HFFc6 (cell line): ENCODE measurements at places on chromosomes 4 and X. TPM values are rescaled to one million over a fixed set of nuclear protein-coding genes. Genes with fewer than 3 reads are reported as not detected.

DNA sequence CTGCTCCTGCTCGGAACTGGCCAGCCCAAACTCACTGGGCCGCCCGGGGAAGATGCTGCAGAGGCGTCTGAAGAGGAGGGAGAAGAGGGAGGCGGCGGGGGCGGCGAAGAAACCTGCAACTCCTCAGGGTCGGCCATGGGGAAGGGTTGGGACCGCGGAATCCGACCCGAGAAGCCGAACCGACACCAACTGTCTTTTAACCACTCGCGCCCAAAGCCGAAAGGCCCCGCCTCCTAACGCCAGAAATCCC lies at the start of gene C4orf46:
Gene C4orf46, minus strand, starts transcription at position 223 of the 250 bp plus-strand sequence. Its CDS starts 86 bp downstream, at position 137.
- peak within 1 kb of the TSS; percentile 93 for H3K27ac ChIP-seq
- H3K27me3 ChIP-seq, result peaks cover 5% of the 10 kb centered on the region; the same call in 1 of the 2 replicates
- peaks cover 22% of the 10 kb centered on the region for H3K4me1 ChIP-seq
- peaks cover 4% of the 10 kb centered on the region for H3K36me3 ChIP-seq
- DNase-seq, result no peak

DNA sequence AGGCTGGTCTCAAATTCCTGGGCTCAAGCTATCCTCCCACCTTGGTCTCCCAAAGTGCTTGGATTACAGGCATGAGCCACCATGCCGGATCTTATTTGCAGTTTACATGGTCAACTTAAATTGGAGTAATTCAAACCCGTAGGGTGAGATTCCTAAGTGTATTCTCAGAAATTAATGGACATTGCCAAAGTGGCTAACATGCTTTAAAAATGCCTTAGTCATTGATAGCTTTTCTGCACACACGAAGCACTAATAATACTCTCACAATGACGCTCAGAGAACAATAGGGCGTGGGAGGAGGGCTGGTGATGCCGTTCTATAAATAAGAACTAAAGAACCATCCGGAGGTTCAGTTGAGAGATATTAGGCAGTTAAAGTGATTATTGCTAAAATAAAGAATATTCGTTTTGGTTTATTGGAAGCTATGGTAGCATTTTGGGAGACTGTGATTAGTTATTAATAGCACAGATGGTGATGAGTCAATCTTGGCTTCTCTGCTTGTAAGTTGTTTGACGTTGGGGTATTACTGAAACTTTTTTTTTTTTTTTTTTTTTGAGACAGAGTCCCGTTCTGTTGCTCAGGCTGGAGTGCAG lies 79.1 kb downstream of the TRAPPC11 start:
- no peaks in the 10 kb centered on the region for H3K36me3 ChIP-seq
- no peak overlapping the region for H3K4me3 ChIP-seq
- no peak overlapping the region for H3K27ac ChIP-seq
- H3K4me1 ChIP-seq, result peaks cover 7% of the 10 kb centered on the region; the same call in 1 of the 2 replicates
- DNase-seq, result no peak
- peaks cover 5% of the 10 kb centered on the region; the same call in 1 of the 2 replicates for H3K27me3 ChIP-seq

Gene TMPRSS11B
- total RNA-seq, result not detected in 3 replicates

Gene TEX13C
- not detected in 2 replicates for total RNA-seq

- no peak overlapping the region for H3K27ac ChIP-seq
- no peaks in the 10 kb centered on the region; the same call in 1 of the 2 replicates for H3K27me3 ChIP-seq
- no peak for DNase-seq
- no peaks in the 10 kb centered on the region for H3K4me1 ChIP-seq
- H3K36me3 ChIP-seq, result no peaks in the 10 kb centered on the region
Observed at GRCh38 chrX:23035493-23035892, 35.7 kb downstream of the DDX53 start.

DNA sequence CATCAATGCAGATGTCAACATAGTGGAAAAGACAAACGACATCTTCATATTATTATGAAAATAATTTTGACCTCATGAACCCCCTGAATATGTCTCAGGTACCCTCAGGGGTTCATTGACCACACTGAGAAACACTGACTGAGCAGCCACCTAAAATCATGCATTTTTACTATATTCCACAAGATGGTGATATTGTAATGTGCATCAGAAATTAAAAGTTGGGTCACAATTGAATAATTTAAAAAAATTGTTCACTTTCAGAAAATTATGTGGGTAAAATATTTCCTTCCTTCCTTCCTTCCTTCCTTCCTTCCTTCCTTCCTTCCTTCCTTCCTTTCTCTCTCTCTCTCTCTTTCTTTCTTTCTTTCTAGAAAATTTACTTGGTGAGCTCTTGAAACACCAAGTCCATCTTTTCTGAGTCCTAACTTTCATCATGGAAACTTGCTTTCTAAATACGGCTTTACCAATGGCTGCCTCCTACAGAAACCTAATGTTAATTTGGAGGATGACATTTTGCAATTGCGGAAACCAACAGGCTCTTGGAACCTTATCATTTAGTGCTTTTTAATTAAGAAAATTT lies 103.6 kb downstream of the RTL3 start:
- H3K27ac ChIP-seq, result no peak overlapping the region
- H3K4me1 ChIP-seq, result no peaks in the 10 kb centered on the region
- H3K4me3 ChIP-seq, result no peak overlapping the region
- DNase-seq, result no peak

Gene RWDD4
- total RNA-seq, result 24.3 to 30.9 TPM (median 28.0 TPM) in 3 replicates

- peaks cover 10% of the 10 kb centered on the region for H3K27me3 ChIP-seq
- H3K4me3 ChIP-seq, result no peak overlapping the region
- H3K36me3 ChIP-seq, result peaks cover 10% of the 10 kb centered on the region; the same call in 1 of the 2 replicates
- DNase-seq, result no peak
Observed at GRCh38 chr4:184750926-184751584, 17.2 kb upstream of the CENPU start.

DNA sequence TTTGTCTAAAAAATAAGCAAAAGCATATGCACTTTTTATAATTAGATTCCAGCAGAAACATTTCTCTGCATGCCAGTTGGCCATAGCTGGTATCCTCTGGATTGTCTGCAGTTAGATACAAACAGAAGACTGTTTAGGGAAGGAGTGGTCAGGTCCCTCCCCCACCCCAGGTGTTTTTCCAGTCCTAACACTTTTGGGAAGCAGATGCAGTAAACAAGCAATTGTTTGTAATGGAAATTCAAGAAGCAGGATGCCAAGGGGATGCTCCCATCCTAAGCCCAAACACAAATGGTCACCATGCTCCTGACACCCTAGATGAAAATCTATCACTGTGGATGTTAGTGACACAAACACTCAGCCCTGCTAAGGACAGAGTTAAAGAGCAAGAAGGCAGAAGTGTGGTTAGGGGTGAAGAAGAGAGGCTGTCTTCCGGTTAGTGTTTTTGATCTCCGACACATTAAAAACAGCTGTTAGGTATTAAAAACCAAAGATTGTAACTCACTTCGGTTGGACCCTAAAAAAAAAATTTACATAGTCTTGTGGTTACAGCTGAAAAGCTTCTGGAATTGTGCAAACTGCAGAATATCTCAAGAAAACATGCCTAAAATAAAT lies 7.9 kb downstream of the LEF1 start:
- no peak for DNase-seq
- H3K4me1 ChIP-seq, result no peaks in the 10 kb centered on the region
- H3K4me3 ChIP-seq, result no peak overlapping the region
- H3K36me3 ChIP-seq, result no peaks in the 10 kb centered on the region

DNA sequence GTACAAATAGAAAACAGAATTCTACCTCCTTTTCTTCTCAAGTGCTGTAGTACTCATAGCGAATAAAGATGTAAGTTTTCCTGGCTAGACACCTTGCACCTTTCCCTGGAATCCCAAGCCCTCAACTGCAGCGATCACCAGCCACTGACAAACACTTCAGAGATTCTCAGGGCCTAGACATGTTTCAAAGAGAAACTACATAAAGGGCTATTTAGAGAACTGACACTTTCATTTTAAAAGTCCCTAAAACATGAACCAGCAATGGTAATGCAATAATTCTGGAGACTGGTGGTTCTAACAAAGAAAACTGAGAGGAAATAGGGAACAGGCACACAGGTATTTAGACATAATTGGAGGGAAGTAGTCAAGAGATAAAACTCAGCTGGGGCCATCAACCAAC lies 35.7 kb downstream of the FANCB start:
- no peak overlapping the region for H3K4me3 ChIP-seq
- peaks cover 26% of the 10 kb centered on the region for H3K36me3 ChIP-seq
- H3K4me1 ChIP-seq, result peaks cover 47% of the 10 kb centered on the region
- no peaks in the 10 kb centered on the region; the same call in 1 of the 2 replicates for H3K27me3 ChIP-seq
- DNase-seq, result no peak

DNA sequence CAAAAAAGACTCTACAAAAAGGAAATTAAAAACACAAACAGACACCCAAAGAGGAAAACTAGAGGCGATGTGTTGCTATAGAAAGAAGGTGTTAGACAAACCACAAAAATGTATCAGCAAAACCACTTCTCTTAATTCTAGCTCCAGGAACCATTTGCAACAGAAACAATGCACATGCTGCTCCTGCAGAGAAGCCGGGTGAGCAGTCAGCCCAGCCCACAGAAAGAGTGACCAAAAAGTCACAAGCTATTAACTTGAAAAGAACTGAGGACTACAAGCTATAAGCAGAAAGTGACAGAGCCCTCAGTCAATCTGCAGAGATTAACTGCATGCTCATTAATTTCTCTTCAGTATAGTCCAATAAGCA lies 96.2 kb upstream of the KLHL13 start:
- H3K27ac ChIP-seq, result no peak overlapping the region
- H3K36me3 ChIP-seq, result no peaks in the 10 kb centered on the region
- H3K4me3 ChIP-seq, result no peak overlapping the region
- no peaks in the 10 kb centered on the region for H3K4me1 ChIP-seq
